Daoy (cell line): ENCODE measurements at places on chromosomes 1 and 21. TPM values are rescaled to one million over a fixed set of nuclear protein-coding genes. Genes with fewer than 3 reads are reported as not detected.

ALDH9A1 gene
- total RNA-seq, result 45.1 and 93.6 TPM in 2 replicates

DNA sequence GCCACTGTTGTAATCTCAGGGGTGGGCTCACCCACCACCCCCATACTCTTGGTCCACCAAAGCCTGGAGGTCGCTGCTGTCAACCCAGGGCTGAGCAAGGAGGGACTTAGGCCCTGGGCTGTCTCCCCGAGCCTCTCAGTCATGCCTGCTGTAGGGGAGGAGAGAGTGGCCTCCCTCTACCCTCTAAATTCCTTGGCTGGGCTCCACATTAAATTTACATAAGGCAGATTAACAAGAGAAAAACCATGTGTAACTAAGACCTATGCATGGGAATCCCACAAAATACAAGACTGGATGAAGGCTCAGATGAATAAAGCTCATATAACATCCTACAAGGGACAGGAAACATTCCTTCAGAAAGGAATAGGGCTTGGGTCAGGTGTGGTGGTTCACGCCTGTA is 1.8 kb upstream of the PIK3CD start:
- DNase-seq, result no peak

DNA sequence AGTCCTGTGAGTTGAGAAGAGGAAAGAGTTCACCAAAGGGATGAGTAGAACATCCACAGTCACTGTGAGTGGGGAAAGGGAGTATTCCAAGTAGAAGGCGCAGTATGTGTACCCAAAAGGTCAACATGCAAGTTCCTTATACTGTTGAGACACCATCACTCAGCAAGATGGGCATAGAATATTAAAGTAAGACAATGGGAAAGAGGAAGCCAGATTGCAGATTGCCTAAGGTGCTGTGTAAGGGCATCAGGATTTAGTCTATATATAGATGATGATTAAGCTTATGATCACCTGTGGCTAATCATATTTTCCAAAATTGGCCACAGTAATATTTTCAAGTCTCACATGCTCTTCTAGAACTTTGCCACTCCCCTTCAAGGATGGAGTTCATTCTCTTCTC is 120.1 kb upstream of the CAMK1G start:
- DNase-seq, result no peak

- no peak for DNase-seq
Observed at GRCh38 chr1:223203034-223203408, 60.0 kb upstream of the TLR5 start.

DNA sequence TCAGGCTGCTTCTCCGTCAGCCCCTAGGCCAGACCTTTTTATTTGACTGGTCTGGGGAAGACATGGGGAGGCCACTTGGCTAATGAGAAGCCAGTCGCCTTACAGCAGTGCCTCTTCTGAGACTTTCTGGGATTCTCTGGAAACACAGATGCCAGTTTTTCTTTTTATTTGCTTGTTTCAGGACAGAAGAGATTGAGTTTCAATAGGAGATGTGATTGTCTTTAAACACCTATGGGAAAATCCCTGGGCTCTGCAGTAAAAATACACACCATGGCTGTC is 15.4 kb upstream of the BTG2 start:
- no peak for DNase-seq

DNA sequence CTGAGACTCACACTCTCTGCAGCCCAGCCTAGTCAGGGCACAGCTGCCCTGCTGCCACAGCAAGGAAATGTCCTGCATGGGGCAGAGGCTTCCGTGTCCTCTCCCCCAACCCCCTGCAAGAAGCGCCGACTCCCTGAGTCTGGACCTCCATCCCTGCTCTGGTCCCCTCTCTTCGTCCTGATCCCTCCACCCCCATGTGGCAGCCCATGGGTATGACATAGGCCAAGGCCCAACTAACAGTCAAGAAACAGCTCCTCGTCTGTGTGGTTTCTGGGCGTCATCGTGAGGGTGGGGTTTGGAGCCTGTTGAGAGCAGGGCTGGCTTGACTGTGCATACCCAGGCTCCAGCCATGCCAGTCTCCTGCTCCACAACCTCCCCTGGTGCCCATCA is 19.5 kb downstream of the FAAH start:
- DNase-seq, result no peak

ADAM15 gene
- 44.5 and 46.2 TPM in 2 replicates for total RNA-seq

C1orf167 gene
- total RNA-seq, result not detected in 2 replicates

DNA sequence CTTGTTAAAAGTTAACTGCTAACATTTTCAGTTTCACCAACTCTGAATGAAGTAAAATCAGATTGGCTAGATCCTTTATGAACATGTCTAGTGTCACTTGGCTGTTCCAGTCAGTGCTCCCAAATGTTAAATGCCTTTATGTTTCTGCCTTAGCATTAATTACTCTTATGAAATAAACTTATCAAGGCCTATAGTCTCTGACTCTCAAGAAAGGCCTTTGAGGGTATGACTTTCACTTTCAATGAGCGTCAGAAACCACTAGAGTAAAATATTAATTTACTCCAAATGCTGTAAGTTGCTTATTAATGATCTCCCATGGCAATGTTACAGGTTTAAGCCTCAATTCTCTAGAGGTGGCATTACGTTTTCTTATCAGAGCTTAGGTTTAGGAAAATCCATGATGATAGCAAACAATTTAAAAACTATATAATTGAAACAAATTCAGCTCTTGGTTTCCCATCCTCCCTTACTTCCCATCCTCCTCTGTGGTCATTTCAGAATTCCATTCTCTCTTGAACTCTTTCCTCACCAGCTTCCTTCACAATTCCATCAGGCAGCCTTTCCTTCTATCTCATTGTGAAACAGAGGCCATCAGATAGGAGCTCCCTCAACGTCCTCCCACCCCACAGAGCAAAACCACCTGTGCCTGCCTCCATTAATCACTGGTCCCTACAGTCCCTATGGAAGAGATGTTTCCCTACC is 108.6 kb upstream of the COP1 start:
- DNase-seq, result no peak

DNA sequence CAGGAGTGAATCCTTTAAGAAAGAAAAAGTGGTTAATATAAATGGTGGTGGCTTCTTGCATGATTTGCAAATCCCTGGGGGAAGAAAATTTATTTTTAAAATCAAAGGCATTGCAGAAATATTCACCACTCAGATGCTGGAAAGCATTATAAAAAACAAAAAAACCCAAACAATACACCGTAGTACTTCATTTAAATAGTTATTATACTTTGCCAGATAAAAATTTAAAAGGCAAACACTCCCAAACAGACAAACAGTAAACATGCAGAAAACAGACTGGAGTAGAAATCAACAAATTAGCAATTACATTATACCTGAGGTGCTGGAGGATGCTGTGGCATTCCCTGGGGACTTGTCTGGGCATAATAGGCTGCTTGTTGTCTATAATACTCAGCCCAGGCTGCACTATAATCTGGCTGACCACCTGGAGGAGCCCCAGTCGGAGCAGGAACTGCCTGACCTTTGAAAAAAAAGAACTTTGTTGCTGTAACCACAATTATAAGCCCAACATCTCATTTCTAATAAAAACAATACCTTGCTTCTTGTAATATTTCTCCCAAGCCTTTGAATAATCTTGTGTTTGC is 29.9 kb downstream of the FUBP1 start:
- no peak for DNase-seq

GRCh38 chr1:153432874-153433681 is 16.8 kb downstream of the S100A7A start:
- no peak for DNase-seq

DNA sequence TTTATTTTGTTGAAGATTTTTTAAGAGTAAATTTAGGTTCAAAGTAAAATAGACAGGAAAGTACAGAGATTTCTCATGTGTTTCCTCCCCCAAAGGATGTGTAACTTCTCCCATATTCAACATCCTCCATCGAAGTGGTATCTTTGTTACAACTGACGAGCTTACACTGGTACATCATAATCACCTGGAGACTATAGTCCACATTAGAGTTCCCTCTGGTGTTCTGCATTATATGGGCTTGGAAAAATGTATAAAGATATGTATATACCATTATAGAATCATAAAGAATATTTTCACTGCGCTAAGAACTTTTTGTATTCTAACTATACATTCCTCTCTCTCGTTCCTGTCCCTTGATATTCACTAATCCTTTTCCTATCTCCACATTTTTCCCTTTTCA is 203.7 kb downstream of the AMY1C start:
- no peak for DNase-seq

PTPN7 gene
- 1.3 and 1.5 TPM in 2 replicates for total RNA-seq

DNA sequence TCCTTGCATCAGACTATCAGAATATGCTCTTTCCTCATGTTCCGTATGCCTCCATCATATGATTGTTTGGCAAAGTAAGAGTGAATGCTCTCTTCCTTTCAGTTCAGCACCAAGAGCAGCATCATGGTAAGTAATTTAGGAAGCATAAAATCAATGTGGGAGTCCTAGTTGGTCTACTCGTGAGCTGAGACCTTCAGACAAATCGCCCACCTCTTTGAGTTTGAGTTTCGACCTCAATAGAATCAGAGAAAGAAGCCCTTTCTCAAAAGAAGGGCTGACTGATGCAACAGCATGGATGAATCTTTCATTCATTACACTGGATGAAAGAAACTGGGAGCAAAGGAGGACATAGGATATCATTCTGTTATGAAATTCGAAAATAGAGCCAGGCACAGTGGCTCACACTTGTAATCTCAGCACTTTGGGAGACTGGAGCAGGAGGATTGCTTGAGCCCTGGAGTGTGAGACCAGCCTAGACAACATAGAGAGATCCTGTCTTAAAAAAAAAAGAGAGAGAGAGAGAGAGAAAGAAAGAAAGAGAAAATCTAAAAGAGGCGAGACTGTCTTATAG is 112.5 kb downstream of the ZC3H11B start:
- no peak for DNase-seq

DNA sequence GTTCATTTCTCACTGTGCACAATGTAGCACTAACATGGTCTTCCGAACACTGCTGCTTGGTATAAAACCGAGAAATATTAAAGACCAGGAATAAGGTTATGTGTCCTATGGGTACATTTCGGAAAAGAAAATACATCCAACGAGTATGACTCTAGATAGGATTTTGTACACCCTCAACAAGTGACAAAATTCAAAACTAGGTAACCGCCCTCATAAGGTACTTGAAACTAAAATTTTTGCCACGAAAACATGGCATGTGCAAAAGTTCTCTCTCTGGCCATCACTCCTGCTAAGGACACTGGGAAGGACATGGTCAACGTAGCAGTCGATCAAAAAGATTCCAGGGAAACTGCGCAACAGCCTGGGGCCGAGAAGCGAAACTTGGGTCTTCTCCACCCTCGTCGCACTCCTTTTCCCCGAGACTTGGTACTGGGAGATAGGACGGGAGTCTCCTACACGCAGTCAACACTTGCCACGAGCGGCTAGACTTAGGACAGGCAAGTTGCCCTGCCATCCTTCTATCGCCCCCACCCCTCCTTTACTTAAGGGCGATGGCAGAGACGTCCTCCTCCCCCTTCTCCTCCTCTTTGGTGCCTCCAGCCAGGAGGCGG is 338 bp upstream of the TOR1AIP1 start:
- no peak for DNase-seq

GRCh38 chr1:44460107-44460882 is 55.2 kb downstream of the RNF220 start:
- DNase-seq, result no peak

GRCh38 chr1:116574581-116575291 is 3.9 kb upstream of the CD58 start:
- peak; percentile 88 for DNase-seq

DNA sequence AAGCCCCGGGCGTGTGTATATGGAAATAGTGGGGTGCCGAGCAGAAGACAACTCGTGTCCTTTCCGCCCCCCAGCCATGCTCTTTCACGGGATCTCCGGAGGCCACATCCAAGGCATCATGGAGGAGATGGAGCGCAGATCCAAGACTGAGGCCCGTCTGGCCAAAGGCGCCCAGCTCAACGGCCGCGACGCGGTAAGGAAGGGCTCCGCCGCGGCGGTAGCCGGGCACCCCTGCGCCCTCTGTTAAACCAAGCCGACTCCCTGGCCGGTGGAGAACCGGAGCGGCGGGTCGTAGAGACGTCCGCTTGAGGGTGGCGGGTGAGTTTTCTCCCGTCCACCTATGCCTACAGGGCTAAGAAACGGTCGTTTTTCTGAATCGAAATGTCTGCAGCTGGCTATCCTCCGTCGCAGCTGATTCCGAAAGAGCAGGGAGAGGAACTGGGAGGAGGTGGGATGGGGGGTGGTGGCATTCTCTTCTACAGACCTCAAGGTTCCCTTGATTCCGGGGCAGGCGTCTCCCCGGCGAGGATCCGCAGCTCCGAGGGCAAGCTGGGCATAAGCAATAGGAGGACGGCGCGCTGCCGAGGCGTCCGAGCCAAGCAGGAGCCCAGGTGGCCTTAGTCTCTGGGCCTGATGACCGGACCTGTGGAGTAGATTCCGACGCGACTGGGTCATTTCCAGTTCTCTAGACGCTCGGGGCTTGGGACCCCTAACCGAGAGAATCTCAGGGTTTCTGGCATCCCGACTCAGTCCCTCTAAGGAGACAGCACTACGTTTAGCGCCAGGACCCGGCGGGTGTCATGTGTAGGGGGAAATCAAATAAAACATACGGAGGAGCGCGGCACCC is 856 bp downstream of the LHX9 start:
- peak; percentile 34 for DNase-seq

DNA sequence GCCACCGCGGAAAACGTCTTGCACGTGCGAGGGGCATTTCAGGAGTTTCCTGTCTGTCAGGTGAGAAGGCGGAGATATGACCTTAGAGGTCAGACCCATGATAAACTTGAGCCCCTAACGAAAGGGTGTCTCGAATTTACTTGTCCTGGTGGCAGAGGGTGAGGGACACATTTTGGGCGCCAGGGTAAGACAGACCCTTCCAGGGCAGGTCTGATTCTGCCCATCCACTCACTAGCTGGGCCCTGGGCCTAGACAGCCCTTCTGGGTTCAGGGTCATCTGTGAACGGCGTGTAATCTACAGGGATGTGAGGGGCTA is 395 bp upstream of the CSRP1 start:
- no peak for DNase-seq

DNA sequence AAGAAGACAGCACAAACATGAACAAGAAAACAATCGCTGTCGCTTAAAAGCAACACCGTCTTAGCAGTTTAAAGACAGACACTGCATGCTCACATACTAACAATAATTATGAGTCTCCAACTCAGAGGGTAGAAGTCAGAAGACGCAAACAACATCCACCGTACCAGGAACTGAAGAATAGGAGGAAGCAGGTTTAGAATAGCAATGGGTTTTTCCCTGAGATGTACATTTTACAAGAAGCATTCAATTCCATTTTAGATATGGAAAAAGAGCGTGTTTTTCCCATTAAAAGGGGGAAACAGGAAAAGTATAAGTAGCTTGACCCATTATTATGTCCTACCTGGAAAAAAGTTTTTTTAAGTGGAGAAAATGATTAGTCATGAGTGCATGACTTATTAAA is 34.5 kb upstream of the KCNE1 start:
- no peak for DNase-seq
